ENCODE measurements at places on chromosomes 13 and 19. TPM values are rescaled to one million over a fixed set of nuclear protein-coding genes. Genes with fewer than 3 reads are reported as not detected.

DNA sequence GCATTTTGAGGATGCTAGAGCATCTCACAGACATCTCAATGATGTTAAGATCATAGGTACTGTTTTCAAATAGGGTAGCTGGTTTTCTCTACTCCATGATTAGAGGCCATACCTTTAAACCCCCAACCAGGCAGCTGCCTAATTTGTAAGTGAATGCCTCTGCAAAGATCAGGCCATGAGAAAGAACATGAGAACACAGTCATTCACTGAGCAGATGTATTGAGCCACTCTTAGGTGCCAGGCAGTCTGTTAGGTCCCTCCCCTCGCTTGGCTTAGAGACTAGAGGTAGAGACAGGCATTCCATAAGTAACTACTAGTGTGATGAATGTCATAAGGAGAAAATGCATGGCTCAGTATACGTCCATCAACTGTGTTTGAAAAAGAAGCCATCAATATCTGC, 410.0 kb downstream of the FGF9 start:
- DNase-seq = no peak

DNA sequence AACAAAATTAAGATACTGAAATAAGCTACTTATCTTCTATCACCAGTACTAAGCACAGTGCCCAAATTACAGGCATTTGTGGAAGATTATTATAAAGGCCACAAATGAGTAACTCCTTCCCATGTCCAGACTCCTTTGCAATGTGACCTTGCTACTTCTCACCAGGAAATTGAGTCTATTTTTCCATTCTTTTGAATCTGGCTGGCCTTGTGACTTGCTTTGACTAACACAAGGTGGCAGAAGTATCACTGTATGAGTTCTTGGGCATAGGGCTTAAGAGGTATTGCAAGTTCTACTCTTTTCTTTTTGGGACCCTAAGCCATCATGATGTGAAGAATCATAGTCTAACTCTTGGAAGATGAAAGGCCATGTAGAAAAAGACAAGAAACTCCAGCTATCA, 49.9 kb downstream of the UGGT2 start:
- DNase-seq = no peak

DNA sequence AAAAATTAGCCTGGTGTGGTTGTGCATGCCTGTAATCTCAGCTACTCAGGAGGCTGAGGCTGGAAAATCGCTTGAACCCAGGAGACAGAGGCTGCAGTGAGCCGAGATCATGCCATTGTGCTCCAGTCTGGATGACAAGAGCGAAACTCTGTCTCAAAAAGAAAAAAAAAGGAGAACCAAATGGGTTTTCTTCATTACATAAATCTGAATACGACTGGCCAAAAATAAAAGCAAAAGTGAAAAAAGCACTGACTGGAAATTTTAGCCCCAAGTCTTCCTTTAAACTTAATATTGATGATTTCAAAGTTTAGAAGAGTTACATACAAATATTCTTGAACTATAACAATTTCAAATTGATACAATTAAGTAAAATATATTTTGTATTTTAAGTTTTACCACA, 249.5 kb upstream of the STARD13 start:
- DNase-seq = no peak

TYROBP gene
- 0.54 TPM for total RNA-seq

DNA sequence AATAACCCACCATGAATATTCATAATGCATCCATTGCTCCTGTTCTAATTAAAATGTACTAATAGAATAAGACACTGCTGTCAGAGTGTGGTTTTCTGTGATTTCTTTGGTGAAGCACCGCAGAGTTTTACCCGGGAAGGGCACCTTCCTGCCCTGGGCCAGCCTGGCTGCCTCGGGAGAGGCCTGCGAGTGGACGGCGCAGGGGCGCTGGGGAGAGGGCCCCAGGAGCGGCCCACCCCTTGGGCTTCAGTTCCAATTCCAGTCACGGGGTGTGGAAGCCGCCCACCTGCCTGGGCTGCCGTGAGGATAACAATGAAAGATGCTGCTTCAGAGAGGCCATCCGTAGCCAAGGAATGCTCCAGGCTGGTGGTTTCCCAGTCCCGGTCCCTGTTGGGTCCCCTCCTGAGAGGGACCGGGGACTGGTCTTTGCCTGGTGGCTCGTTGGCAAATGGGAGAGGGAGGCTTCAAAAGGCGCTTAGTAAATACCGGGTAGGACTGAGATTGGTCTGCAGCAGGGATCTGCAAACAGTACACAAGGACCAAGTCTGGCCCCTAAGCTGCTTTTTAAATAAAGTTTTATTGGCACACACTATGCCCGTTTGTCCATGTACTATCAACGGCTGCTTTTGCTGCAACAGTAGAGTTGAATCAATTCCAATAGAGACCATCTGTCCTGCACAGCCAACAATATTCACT, 18.0 kb downstream of the TCF3 start:
- no peak for DNase-seq

TSPAN16 gene
- not detected for total RNA-seq

TLE2 gene
- 0.21 TPM for total RNA-seq

DNA sequence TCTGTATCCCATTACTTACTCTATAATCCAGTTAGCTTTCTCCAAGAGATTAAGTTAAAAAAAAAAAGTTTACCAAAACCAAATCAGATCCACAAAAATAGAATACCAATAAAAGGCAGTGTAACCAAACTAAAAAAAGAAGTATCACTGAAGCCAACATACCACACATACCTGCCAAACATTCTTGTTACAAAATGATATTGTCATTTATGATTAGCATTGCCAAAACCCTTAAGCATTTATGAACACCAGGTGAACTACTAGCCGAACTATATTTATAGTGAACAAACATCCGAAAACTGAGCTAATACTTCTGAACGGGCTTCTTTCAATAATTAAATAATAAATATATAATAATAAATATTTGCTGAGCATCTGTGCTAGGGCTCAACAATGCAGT, 59.1 kb upstream of the EEF1AKMT1 start:
- no peak for DNase-seq
